ENCODE measurements at places on chromosomes 2 and 18. TPM values are rescaled to one million over a fixed set of nuclear protein-coding genes. Genes with fewer than 3 reads are reported as not detected.
A peak's percentile ranks its signal among the peaks of the same experiment; 100 is the strongest.

DNA sequence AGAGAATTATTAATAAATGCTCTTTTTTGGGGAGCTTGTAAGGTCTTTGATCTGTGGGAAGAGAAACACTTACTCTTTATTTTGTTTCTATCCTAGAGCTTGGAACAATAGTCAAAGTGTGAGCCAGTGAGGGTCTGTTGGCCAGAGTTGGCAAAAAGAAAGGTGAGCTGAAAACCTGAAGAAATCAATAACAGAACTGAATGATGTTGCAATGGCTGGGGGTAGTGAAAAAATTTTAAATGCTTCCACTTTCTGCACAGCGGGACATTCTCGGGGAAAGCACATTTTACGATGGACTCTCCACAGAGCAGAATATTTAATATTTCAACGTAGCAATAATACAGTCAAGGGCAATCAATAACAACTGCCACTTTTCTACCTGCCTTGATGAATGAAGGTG is 78.9 kb downstream of the SKA1 start:
- no peak for DNase-seq

SNTG2 gene
- polyA plus RNA-seq: not detected

GRCh38 chr2:188244383-188244782 is 47.3 kb upstream of the GULP1 start:
- peak; percentile 6 for DNase-seq

GRCh38 chr2:54012538-54013141 is 41.8 kb upstream of the PSME4 start:
- DNase-seq: no peak

DNA sequence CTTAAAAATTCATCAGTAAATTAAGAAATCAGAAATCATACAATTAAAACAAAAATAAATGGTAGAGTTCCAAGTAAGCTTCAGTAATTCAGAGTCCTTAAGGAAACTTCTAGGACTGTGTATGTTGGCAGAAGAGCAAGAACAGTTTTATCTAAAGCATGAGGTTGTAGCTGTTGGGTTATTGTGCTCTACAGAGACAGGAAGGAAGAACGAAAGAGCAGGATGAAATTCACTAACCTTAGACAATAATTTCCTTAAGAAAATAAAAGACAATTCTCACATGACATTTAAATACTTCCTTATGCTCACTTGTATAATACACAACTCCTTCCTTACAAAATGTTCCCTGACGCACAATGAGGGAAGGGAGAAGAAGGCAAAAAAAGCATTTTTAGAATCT is 133.4 kb downstream of the STK39 start:
- DNase-seq: no peak

IMPA2 gene
- 8.0 TPM for polyA plus RNA-seq

DNA sequence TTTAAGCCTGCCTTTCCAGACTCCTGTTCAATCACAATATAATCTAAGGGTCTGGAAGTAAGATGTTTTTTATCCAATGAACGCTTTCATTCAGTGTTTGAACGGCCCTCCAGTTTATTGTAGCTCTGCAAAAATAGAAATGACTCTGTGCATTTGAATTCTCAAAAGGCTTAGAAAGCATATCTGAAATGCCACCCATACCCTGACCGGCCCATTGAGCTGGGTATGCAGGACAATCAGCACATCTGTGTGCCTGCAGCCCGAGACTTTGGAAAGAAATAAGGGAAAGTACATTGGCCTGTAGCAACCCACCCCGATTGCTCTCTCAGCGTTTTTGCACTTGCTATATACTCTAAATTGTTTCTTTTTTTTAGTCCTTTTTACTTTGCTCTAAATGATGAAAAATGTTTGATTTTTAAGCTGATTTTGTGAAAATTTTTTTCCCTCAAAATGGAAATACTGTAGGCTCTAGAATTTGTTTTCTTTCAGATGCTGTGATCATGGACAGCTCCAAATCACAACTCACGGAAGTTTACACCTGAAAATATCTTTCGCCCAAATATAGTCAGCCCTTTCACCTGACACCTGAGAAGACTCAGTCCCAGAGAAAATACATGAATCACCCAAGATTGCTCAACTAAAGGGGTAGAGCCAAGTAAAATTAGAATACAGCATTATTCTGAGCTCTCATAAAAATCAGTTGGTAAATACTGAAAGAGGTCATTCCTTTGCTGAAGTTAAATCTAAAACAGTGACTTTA is 194.5 kb upstream of the SIX3 start:
- no peak for DNase-seq

C2orf92 gene
- 1.3 TPM for polyA plus RNA-seq

DNA sequence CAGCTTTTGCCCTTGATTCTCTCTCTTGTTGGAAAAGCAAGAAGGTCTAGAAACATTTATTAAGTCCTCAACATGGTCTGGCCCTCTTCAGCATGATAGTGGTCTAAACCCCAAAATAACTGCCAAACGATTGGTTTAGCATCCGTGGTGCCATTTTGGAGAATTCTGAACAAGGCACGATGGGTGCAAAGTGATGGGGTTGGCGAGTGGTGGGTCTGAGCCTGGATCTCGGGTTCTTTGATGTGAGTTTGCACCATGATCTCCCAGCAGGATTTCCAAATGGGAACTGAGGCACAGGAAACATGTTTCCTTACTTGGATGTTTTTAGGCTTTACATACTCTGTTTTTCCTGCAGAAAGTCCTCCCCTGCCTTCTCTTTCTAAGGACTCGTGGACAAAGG is 240.3 kb downstream of the MYCN start:
- no peak for DNase-seq

- peak; percentile 77 for DNase-seq
These were observed 181.7 kb downstream of the ANAPC1 start for GRCh38 chr2:111702119-111702803.

KIF1A gene
- 0.22 TPM for polyA plus RNA-seq

DUSP19 gene
- polyA plus RNA-seq: 1.1 TPM

- DNase-seq: no peak
These were observed 23.5 kb downstream of the MBP start for GRCh38 chr18:77108821-77109647.

DNA sequence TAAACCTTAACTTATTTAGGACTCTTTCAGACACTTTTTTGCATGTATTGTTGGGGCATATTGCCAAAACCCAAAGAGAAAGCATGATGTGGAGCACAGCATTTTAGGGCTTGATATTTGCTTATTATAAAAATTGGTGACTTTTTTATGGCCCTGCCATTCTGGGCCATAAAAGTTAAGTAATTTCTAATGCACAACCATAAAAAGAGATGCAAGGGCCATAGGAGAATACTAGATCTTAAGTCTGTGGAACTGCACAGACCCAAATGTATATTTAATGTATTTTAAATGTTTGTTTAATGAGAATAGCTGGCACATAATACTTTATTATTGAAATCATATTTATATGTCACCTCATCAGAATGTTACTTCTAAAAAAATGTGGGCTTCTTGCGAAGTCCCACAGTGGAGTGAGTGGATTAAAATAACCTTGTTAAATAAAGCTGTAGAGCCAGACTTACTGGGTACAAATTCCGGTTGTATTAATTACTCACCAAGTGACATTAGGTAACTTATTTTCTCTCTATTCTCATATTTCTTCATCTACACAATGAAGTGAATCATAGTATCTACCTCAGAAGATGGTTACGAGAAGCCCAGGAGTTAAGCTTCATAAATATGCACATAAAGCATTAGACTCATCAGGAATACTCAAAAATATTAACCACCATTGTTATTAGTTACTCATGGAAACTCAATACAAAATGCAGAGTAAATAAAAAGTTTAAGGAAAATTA is 52.2 kb downstream of the HNMT start:
- DNase-seq: no peak

- DNase-seq: no peak
These were observed 32.9 kb downstream of the SMAD7 start for GRCh38 chr18:48917579-48918517.

GRCh38 chr2:218679119-218679518 is 7.2 kb downstream of the STK36 start:
- DNase-seq: peak; percentile 54

ZBTB7C gene
- polyA plus RNA-seq: not detected

- no peak for DNase-seq
These were observed 159.7 kb downstream of the SMAD7 start for GRCh38 chr18:48790869-48791635.

DNA sequence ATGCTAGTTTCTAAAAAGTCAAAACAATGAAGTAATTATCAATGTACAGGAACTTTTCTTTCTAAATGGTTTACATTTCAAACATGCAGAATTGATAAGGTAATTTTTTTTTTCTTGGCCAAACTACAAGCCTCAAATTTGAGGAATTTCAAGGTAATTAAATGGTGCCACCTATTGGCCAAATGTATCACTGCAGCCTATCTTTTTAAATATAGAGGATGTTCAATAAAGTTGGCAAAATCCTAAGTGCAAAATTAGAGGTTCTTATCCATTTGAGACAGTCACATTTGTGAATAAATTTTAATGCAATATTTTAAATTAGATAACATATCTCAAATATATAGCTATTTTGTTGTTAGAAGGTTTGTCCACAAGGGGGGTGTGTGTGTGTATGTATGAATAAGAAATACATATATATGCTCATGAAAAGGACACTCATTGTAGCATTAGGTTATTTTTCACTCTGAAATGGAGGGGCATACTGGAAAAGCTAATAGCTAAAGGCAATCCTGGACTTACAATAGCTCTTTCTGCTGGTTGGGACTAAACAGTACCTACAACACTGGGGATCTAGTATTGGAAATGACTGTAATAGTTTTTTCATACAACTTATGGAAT is 26.2 kb downstream of the MMADHC start:
- DNase-seq: peak; percentile 42

GRCh38 chr2:21866316-21866715 is 742.5 kb downstream of the TDRD15 start:
- DNase-seq: no peak

LIMS3 gene
- 7.6 TPM for polyA plus RNA-seq

ST6GAL2 gene
- not detected for polyA plus RNA-seq

DNA sequence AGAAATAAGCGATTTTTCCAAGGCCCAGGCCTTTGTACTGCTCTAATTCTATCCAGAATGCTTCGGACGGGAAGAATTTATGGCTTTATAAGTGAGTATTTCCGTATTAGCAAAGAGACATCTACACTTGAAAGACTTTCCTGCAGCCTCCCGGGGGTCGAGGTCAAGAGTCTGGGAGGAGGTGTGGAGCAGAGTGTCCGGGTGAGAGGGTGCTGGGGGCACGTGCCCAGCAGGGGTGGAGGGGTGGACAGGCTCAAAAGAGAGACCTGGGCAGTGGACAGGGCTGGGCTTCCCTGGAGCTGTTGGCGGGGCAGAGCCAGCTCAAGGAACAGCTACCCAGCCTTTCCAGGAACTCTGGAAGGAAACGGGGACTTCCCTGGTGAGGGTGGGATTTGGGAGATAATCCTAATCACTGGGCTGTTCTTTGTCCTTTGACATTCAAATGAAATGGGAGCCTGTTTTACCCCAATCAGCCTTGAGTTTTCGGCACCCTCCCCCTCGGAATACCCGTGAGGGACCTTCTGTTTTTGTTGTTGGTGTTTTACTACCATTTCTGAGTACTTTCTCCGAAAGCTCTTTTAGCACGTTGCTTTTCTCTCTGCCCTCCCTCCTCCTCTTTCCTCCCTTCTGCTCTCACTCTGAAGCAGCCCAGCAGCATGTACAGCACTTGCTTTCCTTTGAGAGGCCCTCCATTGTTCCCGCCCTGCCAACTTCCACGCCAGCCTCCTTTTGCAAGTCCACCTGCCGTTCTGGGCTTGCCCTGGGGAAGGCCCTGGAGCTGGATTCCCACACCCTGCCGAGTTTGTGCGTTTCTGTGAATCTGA is 164.7 kb downstream of the AGAP1 start:
- DNase-seq: no peak

- no peak for DNase-seq
These were observed 124.8 kb downstream of the FIGN start for GRCh38 chr2:163610817-163611556.

FSHR gene
- not detected for polyA plus RNA-seq

DNA sequence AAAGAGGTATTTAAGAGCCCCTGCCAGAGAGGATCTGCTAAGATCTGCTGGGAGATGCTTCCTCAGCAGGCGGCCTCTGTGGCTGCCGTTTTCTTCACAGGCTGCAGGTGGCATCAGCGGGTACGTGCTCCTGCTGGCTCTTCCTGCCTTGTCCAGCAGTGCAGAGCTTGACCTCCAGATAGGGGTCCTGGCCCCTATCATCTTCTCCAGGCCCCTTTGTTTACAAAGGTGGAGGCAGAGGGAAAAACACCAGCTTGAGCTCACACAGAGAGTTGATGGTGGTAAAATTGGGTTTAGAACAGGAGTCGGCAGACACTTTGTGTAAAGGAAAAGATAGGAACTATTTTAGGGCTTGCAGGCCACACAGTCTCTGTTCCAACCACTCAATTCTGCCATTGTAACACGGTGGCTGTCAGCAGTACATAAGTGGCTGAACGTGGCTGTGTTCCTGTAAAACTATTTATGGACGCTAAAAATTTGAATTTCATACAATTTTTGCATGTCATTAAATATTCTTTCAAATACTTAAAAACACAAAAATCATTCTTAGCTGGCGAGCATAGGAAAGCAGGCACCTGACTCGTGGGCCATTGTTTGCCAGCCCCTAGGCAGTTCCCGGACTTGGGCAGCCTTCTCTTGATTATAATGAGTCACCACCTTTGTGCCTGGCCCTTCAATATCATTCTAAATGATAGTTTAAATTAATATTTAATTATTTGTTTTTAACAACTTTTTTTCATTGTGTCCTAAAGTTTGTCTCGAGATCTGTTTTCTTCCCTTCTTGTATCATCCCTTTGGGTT is 98.2 kb upstream of the B3GNT7 start:
- DNase-seq: peak; percentile 74

FHOD3 gene
- 1.4 TPM for polyA plus RNA-seq

GRCh38 chr2:56113382-56113975 is 70.3 kb upstream of the CCDC85A start:
- DNase-seq: no peak

SMYD5 gene
- polyA plus RNA-seq: 17.5 TPM

REG3G gene
- not detected for polyA plus RNA-seq

CCDC68 gene
- 0.18 TPM for polyA plus RNA-seq

GALNT5 gene
- polyA plus RNA-seq: 76.5 TPM

- DNase-seq: no peak
These were observed 342.6 kb downstream of the DPP10 start for GRCh38 chr2:114784890-114785583.

SERPINB2 gene
- 10.6 TPM for polyA plus RNA-seq

SMCHD1 gene
- 6.4 TPM for polyA plus RNA-seq

NT5DC4 gene
- not detected for polyA plus RNA-seq

Data from GM23248 (cell line).